ENCODE measurements at places on chromosomes 6 and 20. TPM values are rescaled to one million over a fixed set of nuclear protein-coding genes. Genes with fewer than 3 reads are reported as not detected.

NXT1 gene
- polyA plus RNA-seq, result 58.5 TPM

GRCh38 chr6:751765-752164 lies 58.8 kb upstream of the EXOC2 start:
- no peak for DNase-seq

DNA sequence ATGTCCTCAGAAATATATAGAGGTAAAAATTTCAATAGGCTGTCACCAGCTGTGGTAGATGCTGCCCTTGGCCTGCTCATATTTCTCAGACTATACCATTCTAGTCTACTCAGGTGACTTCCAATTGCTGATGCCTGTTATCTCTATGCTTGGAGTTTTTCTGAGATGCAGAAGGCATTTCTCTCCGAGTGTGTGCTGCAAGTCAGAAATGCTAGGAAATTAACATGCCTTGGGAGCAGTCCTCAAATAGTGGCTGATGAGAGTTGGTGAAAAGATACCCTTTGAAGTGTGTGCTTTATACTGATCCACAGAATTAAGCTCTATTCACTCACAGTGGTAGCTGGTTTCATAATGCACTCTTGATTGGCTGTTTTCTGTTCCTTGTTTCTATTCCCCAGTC lies 43.2 kb upstream of the PKIB start:
- DNase-seq, result no peak

GRCh38 chr6:11139051-11139960 lies 27.8 kb upstream of the ERVFRD-1 start:
- peak; percentile 100 for DNase-seq

DNA sequence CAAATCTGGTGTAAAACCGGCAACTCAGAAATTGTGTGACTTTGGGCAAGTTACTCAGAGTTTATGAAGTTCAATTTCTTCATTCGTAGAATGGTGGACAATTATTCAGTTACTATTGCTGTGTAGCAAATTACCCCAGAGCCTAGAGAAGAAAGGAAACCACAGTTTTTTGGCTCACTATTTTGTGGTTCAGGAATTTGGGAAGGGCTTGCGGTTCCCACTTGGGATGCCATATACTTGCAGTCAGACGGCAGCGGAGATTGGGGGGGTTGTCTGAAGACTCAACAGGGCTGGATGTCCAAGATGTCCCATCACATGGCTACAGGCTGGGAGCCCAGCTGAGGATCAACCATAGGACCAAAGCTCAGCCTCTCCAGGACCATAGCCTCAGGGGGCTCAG lies 108.1 kb downstream of the PCSK2 start:
- no peak for DNase-seq

GRCh38 chr20:6525447-6526303 lies 241.8 kb upstream of the BMP2 start:
- no peak for DNase-seq

SLC35F1 gene
- not detected for polyA plus RNA-seq

JAG1 gene
- 29.9 TPM for polyA plus RNA-seq

TREM1 gene
- not detected for polyA plus RNA-seq

CGA gene
- not detected for polyA plus RNA-seq

DNA sequence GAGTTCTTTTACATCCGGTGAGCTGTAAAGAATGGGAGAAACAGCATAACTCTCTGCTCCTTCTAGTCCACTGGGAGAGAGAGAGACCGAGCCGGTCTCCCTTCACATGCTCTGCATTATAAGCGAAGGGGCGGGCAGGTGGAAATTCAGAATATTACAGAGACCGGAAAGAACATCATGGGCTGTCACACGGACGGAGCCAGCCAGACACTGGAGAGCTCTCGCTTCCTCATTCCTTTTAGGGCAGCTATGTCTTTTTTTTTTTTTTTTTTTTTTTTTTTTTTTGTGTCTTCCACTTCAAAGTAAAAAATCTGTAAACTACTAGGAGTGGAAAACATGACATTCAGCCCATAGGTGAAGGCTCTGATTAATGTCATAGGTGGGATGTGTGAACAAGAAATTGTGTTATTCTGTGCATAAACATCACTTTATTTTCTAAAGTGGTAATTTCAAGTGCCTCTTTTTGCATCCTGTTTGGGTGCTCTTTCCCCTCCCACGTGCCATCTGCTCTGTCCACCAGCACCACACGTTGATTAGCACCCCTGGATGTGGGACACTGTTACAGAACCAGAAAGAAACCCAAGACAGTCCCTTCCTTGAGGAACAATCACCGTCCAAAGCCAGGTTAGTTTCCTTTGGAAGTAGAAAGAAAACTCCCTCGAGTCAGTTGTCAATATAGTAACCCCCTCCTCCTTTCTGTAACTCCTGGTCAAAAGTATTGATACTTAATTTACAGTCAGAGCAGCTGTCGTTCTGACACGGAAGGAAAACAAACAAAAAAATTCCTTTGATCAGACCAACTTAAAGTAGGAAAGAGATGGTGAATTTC lies at the start of gene TAGAP:
Gene TAGAP (minus strand): TSS at position 93 of the 829 bp plus-strand sequence. CDS start 845 bp downstream, outside the sequence.
- no peak for DNase-seq

- DNase-seq, result no peak
These were observed 616.4 kb upstream of the ARID1B start for GRCh38 chr6:156160795-156161165.

TP53INP2 gene
- 1.0 TPM for polyA plus RNA-seq

SYNDIG1 gene
- not detected for polyA plus RNA-seq

RREB1 gene
- polyA plus RNA-seq, result 3.2 TPM

DNA sequence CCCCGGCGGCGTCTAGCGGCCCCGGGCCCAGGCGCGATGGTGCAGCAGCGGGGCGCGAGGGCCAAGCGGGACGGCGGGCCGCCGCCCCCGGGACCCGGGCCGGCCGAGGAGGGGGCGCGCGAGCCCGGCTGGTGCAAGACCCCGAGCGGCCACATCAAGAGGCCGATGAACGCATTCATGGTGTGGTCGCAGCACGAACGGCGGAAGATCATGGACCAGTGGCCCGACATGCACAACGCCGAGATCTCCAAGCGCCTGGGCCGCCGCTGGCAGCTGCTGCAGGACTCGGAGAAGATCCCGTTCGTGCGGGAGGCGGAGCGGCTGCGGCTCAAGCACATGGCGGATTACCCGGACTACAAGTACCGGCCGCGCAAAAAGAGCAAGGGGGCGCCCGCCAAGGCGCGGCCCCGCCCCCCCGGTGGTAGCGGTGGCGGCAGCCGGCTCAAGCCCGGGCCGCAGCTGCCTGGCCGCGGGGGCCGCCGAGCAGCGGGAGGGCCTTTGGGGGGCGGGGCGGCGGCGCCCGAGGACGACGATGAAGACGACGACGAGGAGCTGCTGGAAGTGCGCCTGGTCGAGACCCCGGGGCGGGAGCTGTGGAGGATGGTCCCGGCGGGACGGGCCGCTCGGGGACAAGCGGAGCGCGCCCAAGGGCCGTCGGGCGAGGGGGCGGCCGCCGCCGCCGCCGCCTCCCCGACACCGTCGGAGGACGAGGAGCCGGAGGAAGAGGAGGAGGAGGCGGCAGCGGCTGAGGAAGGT lies 715 bp downstream of the SOX12 start:
- peak; percentile 26 for DNase-seq

DNA sequence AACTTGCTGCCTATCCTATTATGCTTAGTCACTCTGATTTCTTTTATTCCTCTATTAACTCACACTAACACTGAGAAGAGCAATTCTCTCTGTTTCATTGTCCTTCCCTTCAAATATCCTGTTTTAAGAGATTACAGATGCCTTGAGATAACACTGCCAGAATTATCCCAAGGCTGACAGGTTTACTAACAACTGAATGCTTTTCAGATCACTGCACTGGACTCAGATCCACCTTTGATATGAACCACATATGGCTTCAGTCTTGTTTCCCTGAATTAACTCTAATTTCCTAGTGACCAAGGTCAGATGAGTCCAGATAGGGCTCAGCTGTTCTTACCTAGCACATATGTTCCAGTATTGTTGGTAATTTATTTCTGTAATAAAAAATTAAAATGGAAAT lies 633.1 kb downstream of the GRIK2 start:
- no peak for DNase-seq

AKAP12 gene
- 4.3 TPM for polyA plus RNA-seq

- DNase-seq, result no peak
These were observed 7.6 kb upstream of the KCNK16 start for GRCh38 chr6:39330057-39330456.

- DNase-seq, result no peak
These were observed 77.1 kb downstream of the FARS2 start for GRCh38 chr6:5338177-5338960.

DNA sequence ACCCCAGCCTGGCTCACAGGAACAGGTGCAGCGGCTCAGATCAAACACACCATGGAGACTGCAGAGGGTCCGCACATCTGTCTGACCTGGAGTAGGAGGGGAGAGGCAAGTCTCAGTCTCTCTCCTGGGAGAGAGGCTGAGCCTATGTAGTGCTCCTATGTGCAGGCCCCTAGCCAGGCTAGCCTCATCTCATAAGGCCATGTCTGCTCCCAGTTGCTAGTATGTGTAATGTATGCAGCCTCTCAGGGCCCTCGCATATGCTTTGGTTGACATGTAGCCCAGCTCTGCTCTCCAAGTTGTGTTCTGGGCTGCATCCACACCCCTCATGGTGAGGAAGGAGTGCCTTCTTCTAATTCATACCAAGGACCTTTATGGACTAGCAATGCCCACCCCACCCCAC lies 11.8 kb downstream of the TNXB start:
- no peak for DNase-seq

DNA sequence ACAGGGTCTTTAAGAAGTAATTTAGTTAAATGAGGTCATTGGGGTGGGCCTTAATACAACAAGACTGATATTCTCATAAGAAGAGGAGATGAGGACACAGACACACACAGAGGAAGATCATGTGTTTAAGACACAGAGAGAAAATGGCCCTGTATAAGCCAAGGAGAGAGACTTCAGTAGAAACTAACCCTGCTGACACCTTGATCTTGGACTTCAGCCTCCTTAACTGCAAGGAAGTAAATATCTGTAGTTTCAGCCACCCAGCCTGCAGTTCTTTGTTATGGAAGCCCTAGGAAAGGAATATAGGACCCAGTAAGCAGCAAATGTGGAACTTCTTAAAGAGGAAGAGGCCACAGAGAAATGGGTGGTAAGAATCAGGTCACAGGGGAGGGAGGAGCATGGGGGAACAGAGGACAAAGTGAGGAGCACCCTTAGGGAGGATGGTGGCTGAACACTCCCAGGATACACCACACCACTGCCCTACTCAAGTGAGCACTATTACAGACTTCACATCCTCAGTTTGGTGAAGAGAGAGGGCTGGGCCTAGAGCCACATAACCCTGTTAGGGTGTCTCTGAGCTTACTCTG lies 762 bp downstream of the SIRPB1 start:
- DNase-seq, result no peak

DNA sequence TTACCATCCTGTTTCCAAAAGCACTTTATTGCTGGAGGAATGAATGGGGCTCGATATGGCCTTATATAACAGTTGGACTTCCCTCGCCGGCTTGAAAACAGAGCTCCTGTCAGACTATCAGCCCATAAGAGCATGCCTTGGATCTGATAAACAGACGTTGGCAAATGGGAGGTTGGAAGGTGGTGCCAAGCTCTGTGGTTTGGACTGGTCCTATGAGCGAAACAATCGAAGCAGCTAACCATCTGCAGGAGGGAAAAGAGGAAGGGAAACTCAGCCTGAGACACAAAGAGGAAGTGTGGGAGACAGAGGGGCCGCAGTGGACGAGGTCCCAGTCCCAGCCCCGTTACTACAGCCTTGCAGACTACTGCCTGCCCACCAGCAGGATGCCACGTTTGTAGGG lies 92.9 kb downstream of the TFAP2C start:
- no peak for DNase-seq

PREX1 gene
- 0.31 TPM for polyA plus RNA-seq

GRCh38 chr6:55182016-55182650 lies 7.8 kb downstream of the HCRTR2 start:
- peak; percentile 60 for DNase-seq

DNA sequence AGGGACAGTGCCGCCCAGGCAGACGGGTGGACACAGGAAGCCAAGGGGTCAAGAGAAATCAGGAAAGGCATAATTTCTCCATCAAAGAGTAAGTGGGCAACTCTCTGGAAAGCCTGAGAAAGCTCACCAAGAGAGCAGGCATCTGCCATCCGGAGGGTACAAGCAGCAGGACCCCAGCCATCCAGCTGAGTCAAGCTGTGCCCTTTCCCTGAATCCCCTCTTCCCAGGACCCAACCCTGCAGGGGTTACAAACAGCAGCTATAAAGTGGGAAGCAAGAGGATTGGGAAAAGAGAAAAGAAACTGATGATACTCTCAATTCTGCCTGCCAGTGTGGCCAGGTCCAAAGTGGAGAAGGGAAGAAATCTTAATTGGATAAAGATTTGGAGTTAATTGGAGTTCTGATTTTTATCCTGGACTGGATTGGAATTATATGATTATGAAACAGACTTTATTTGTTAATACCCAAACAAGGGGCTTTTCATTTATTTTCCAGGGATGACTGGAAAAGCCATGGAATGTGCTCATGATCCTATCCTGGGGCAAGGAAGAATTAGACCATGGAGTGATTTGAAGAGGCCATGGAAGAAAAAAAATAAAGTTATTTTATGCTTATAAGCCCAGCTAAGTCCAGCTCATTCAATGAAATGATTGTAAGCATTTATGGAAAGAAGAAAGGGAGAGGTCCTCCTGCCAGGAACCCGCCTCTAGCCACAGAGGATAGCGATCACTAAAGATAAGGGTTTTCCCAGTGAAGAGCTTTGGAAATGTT lies 34.9 kb downstream of the NHLRC1 start:
- no peak for DNase-seq

DNA sequence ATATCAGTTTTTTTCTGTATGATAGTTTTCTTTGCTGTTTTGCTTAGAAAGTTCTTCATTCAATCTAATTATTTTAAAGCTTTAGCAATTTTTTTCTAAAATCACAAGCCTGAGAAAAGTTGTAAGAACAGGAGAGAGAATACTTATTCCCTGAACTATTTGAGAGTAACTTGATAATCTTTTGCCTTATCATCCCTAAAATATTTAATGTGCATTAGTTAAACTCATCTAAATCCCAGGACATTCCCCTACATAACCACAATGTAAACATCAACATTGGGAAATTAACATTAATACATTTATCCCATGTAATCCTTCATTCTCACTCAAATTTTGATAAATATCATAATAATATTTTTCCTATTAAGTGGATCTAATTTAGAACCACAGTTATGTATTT lies 241.8 kb downstream of the CD109 start:
- DNase-seq, result no peak

SIRPB2 gene
- polyA plus RNA-seq, result 0.43 TPM

Measured in foreskin keratinocyte (primary cell).